Stimulated activated CD8-positive, alpha-beta memory T cell treated with anti-CD3 and anti-CD28 coated beads, Interleukin-4, amount 100 ng/mL, for 1 hour (primary cell): ENCODE measurements at places on chromosomes 5 and 9.

DNA sequence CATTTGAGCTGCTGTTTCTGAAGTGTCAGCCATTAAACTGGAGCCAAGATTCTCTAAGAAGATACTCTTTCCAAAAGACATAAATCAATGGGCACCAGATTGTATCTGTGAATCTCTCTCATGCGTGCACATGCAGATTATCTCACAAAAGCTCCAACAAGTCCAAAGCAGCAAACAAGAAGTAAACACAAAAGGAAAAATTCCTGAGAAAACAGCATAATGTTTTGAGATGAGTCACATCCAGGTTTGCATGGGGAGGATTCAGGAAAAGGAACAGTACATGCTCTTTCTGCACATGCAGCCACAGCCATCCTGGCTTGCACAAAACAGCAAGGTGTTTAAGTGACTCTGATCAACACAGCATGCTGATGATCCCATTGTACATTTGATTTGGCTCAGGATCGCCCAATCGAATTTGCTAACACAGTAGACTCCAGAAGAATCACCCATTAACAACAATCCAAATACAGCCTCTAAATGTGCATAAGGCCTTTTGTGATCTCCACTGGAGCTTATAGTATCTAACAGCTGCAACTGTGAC is 143.1 kb downstream of the ELAVL2 start:
- DNase-seq, result no peak

DNA sequence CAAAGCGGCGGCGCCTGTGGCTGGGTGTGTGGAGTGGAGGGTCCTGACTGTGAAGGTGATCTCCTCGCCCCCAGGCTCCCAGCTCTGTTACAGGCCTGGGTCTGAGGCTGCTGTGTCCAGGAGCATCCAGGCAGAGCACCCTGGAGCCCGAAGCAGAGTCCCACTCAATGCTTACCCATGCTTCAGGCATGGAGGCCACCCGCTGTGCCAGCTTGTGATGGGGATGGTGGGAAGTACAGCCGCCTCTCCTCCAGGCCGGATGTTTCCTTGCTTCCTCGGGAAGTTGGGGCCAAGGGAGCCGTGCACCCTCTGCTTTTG is 255.9 kb upstream of the IRX1 start:
- DNase-seq, result no peak

- DNase-seq, result no peak
Measured at GRCh38 chr9:96574455-96574854, 45.2 kb downstream of the CDC14B start.

DNA sequence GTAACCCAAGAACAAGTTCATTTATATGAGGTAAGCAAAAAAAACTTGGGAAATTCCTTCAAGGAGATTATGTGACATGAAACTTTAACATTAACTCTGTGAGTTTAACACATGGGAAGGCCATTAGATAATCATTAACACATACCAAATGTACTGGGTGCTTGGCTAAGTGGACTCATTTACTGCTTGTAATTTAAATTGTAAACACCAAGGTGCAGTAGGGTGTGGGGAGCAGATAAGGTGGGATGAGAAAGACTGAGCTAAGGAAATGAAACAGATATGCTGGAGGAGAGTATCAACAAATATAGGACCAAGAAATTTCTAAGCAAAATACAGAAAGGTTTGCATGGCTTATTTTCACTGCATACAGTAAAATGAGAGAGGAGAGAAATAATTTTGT is 2384.8 kb upstream of the ACO1 start:
- no peak for DNase-seq

DNA sequence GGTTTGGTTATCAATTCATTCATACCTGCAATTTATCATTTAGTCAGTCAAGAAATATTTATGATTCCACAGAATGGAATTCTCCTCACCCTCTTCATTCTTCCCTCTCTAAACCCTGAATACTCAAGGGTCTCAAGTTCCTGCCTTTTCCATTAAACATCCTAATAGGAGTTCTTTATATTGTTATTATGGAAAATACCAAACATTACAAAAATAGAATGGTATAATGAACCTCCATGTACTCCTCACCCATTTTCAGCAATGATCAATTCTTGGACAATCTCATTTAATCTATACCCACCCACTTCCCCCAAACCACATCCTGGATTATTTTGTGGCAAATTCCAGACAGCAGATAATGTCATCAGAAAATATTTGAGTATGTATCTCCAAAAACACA is 74.5 kb downstream of the ADAMTS12 start:
- DNase-seq, result no peak

DNA sequence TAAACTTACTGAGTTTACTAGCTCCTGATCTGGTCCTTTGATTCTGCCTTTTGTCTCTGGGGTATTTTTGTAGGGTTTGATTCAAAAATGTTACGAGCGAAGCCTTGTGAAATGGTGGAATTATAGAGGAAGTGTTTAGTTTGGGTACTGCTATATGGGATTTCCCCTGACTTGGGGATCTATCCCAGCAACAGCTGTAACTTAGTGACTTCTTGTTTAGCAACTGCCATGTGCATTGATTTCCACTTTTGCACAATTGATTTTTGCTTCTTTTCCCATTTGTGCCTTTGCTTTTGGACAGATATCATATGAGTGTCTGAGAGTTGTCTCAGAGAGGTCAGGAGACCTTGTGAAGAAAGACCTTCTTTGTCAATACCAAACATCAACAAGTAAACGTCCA is 248.5 kb upstream of the DAP start:
- no peak for DNase-seq

GRCh38 chr5:5939759-5940370 is 438.5 kb downstream of the MED10 start:
- no peak for DNase-seq

DNA sequence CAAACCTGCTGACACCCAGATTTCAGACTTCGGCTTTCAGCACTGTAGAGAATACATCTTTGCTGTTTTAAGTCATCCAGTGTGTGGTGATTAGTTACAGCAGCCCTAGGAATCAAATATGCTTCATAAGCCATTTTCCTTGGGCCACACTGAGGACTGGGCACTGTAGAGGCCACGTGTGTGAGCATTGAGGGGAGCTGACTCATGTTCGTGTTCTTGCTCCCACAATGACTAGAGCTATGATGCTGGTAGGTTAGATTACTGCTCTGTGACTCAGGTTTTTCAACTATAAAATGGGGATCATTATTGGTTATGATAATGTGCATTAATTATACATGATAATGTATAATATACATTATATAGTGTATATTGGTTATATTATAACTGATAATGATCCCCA is 96.5 kb upstream of the PALM2AKAP2 start:
- DNase-seq, result no peak

DNA sequence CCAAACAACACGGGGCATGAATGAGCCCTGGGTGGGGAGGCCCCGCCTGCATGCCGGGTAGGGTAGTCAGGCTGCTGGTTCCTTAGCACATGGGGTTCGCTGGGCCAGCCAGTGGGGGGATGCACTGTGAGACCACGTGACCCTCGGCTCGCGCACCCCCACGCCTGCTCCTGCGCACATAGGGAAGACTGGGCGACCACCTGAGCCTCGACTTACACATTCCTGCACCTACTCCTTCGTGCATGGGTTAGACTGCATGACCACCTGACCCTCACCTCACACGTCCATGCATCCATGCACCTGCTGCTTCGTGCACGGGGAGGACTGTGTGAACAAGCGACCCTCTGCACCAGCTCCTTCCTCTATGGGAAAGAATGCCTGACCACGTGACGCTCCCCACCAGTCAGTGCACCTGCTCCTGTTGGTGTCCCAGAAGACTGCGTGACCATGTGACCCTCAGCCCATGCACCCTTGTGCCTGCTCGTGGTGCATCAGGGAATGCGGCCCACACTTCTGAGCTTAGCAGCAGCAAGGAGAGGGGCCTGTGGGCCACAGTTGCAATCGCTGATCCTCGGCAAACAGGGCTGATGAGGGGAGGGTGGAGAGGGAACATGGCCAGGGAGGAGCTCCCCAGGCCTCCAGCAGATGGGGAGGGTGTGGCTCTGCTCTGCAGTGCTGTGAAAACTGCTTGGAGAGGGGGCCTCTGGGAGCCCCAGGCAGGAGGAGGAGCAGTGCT is 18.1 kb downstream of the LPCAT1 start:
- no peak for DNase-seq
